ENCODE measurements at places on chromosomes 2 and 18.

DNA sequence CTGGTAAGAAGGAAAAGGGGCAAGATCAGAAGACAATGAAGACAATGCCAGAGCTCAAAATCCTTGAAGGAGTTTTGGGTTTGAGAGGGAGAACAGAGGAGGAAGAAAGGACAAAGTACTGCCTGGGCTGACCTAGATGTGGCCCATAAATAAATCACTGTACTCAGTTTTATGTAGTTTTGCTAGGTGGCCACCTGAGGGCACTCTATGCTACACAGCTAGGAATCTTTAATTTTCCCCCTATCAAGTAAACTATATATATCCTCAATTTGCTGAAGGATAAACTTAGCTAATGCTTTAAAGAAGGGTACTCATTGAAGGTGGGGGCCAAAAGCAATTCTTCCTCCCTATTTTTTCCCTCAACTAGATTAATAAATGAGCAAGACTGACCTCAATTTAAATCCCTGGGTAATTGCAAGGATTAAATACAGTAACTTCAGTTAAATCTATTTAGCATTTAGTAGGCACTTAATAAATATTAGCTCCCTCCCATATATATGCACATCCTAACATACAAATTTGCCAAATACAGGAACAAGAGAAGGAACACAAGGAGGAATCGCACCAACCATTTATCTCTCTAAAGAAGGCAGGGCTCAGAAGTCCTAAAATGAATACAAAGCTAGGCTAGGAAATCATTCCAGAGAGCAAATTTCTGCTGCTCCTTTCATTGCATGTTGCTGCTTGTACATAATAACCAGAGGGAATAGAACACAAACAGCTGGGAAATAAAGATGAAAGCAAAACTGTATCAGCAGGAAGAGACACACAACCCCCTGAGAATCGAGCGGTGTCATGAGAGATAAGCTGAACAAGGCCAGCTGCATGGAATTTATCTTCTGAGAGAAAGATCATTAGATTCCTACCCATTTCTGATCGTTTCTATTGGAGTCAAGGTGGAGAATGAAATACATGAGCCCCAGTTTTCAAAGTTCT is 540.1 kb downstream of the NRXN1 start:
- peak; percentile 54 for DNase-seq

GRCh38 chr2:109519513-109519912 is 94.3 kb downstream of the SEPTIN10 start:
- no peak for DNase-seq

DNA sequence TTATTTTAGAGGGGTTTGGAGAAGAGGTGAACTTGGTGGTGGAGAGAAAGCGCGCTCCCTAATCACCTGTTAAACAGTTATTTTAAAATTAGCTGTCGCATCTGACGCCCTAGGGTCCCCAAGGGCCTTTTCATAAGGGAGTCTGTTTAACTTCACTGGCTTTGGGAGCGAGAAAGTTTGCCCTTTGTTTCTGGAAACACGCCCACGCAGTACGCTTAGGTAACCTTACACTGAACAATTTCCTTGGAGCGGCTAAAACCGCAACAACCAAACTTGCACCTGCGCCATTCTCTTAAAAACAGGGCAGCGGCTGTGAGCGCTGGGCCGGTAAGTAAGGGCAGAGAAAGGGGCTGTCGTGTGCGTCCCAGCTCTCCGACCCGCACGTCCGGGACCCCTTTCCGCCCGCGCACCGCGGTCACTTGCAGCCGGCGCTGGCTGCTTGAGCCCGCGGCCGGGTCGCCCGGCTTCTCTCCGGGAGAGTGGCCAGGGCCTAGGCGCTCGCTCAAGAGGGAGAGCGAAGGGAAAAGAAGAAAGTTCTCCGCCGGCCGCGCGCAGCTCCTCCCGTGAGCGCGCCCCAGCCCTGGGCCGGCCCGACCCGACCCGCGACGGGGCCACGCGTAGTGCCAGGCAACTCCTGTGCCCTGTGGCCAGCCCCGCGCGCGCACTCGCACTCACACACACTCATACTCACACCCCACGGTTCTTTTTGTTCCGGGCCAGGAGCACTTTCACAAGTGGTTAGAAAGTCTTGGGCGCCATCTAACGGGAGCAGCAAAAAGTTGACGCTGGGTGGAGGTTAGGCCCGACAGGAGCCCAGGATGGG is 19.2 kb downstream of the POU3F3 start:
- peak; percentile 96 for DNase-seq

- DNase-seq, result no peak
Measured at GRCh38 chr2:147161746-147162145, 683.1 kb upstream of the ACVR2A start.

DNA sequence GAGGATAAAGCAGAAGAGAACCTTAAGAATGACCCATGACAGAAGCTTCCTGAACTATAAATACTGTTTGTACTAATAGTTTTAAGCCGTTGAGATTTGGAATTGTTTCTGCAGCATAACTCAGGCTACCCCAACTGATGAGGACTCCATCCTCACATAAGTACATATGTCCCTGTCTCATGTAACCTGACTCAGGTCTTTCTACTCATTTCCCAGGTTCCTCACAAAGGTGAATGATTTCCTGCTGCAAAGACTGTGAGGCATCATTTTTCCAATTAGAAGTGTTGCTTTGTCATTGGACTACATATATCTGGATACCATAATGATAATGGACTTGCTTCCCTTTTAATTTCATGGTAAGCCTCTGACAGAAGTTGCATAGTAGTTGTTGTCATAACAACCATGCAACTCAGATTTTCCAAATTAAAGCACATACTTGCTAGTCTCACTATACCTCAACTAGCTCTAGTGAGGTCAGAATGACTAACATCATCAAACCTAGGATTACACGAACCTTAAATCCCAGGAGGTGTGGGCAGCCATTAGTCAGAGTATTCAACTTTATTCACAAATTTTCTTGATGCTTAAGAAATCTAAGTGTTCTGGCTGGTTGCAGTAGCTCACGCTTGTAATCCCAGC is 38.0 kb upstream of the NEDD4L start:
- DNase-seq, result no peak

DNA sequence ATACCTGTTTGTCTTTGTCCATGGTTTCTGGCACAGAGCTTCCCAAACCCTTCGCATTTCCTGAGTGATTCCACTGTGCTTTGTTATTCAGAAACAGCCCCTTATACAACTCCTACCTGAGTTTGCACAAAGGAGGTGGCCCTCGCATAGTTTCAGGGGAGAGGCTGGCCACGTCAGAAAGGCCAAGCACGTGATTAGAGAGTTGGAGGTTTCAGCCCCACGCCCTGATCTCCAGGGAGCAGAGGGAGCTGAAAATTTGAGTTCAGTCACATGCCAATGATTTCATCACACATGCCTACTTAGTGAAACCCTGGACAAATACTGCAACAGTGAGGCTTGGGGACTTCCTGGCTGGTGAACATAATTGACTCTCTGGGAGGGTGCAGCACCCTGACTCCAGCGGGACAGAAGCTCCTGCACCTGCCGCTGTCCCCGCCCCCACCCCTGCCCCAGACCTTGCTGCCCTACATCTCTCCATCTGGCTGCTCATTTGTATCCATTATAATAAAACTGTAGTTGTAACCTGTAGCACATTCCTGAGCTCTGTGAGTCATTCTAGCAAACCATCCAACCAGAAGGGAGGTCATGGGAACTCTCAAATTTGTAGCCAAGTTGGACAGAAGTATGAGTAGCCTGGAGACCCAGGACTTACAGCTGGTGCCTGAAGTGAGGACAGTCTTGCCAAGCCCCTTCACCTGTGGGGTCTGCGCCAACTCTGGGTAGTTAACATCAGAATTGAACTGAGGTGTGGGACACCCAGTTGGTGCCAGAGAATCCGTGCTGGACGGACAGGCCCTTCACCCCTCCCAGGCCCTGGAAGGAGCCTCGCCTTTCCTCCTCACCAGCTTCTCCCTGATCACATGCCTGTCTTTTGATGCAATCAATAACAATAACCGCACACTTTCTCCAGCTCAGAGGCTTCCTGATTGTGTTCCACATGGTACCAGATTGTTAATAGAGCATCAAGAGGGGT is 224.3 kb downstream of the ANAPC1 start:
- no peak for DNase-seq

GRCh38 chr18:56799756-56800155 is 148.6 kb downstream of the WDR7 start:
- DNase-seq, result no peak

- no peak for DNase-seq
Measured at GRCh38 chr2:201343559-201343958, 13.6 kb downstream of the FLACC1 start.

- DNase-seq, result no peak
Measured at GRCh38 chr2:15427987-15428386, 133.1 kb downstream of the NBAS start.

- DNase-seq, result peak; percentile 24
Measured at GRCh38 chr2:118954297-118955060, 12.5 kb downstream of the MARCO start.

GRCh38 chr2:23347471-23348092 is 37.4 kb upstream of the KLHL29 start:
- no peak for DNase-seq

GRCh38 chr2:182858671-182859070 is 7.8 kb downstream of the FRZB start:
- DNase-seq, result no peak

GRCh38 chr18:42305869-42306593 is 351.0 kb downstream of the PIK3C3 start:
- no peak for DNase-seq

- no peak for DNase-seq
Measured at GRCh38 chr2:152477347-152478092, 142.5 kb downstream of the FMNL2 start.

- no peak for DNase-seq
Measured at GRCh38 chr2:176146101-176146500, 5.2 kb upstream of the HOXD4 start.

DNA sequence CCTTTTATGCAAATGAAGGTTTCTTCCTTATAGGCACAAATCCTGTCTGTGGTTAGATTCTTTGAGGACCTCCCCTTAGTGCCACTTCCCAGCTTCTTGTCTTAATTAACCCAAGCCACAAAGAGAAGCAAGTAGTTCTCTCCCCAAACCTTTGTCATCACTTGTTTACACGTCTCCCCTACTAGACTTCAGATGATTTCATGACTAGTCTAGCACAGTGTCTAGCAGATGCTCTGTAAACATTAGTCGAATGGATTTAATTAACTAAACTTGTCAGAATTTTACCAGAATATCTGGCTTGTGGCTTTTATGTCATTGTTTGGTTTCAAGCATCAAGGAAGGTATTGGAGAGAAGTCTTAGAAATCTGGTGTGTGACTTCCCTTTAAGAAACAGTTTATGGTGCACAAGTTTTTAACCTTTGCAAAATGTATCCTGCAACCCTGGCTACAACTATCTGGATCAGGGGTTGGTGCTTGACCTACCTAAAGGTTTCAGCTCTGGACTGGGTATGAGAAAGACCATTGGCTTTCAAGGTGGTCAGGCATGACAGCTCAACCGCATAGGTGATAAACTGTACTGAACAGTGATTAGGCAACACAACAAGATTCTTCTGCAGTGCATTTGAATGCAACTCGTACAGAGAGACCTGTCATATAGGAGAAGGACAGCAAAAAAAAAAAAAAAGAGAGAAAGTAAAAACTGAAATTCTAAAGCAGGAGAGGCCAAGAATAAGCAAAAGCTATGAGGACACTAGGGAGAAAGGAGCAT is 93.2 kb upstream of the CCDC150 start:
- DNase-seq, result no peak

GRCh38 chr2:86543335-86543734 is 19.9 kb downstream of the CHMP3 start:
- DNase-seq, result no peak

DNA sequence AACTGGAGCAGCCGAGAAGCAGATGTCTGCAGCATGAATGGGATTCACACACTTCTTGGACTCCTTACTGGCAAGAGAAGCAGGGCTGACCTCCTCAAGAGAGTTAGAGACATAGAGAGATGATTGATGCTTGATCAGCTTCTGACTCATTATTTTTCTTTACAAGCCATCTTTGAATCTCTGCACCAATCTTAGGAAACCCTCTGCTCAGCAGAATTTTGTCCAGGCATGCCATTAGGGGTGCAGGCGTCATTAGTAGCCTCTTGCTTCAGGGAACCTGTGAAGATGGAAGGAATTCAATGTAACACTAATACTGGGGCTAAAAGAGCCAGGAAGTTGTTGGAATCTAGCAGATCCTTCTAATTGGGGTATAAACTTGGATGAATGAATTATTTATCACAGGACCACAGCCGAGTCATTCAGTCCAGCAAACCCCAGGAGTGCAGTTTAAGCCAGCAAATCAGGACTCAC is 151.8 kb downstream of the MGAT5 start:
- no peak for DNase-seq

GRCh38 chr2:132754392-132754791 is 84.4 kb upstream of the LYPD1 start:
- no peak for DNase-seq

GRCh38 chr2:233365861-233366520 is 11.7 kb downstream of the DGKD start:
- no peak for DNase-seq

DNA sequence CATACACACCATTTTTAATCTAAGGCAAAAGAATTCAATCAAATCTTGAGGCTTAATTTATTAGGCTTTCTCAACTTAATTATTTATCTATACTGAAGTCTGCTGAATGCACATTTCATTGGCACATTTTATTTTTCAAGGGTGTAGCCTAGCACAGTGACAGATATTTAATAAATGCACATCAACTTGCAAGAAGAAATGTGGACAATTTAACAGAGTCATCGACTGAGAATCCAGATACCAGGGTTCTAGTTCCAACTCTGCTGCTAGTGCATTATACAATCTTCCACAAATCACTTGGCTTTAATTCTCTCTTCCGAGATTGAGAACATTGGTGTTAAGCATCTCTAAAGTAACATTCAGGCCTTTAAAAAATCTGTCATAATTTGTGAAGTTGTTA is 88.5 kb upstream of the RBBP8 start:
- DNase-seq, result no peak

DNA sequence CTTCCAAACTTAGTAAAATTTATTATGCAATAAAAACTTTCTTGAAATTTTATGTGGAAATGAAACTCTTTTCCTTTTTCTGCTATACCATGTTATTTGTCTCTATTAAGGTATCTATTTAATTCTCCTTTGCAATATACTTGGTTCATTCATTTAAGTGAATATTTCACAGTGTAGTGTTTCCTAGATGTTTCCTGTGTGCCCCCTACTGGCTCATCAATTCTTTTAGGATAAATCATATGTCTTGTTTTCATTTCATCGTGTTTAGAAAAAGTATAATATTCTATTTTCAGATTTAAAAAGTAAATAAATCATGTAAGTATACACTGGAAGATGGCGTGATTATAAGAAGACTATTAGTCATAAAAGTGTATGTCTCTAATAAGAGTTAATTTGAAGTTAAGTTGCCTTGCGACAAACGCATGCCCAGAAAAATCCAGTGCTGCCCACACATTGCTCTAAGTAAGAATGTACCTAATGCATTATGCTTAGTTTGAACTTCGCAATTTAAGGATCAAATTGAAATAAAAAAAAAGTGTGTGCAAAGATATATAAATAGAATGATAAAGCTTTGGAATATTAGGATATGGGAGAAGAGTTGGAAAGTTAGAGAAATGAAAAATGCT is 525.4 kb downstream of the KCNJ3 start:
- peak; percentile 7 for DNase-seq

Data from globus pallidus (tissue), 1 donor.